ENCODE measurements at places on chromosomes 6 and 20.

- DNase-seq, result no peak
These were observed 82.9 kb downstream of the OGFRL1 start for GRCh38 chr6:71371559-71371958.

- DNase-seq, result no peak
These were observed 7.0 kb upstream of the CSNK2A1 start for GRCh38 chr20:550611-551010.

DNA sequence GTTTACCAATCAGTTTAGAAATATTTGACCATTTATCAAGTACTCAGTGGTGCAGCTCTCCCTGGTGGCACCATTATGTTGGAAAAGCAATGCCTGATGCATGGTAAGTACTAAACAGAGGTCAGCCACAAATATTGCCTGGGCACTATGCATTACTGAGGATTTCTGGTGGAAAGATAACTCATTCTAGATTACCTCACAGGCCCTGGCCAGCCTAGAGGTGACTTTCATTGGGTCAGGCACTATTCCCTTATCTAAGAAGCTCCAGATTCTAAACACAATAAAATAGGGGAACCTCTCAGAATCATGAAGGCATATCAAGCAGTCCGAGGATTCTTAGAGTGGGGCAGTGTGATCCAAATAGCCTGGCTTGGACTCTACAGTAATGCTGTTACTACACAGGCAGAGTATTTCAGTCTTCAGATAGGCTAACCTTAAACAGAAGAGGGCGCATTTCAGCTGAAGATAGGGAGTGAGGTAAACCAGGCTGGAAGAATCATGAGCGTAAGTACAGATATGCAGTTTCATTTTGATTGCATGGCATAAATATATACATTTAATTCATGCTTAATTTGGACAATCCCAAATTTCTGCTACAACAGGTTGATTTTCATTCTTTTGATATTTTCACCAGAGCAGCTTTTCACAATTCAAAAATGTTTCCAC lies 12.1 kb downstream of the LGSN start:
- DNase-seq, result no peak

- DNase-seq, result no peak
These were observed 10.3 kb upstream of the DST start for GRCh38 chr6:56652994-56653393.

GRCh38 chr6:150625927-150626326 lies 26.2 kb downstream of the PLEKHG1 start:
- no peak for DNase-seq

- DNase-seq, result peak; percentile 44
These were observed 39.5 kb downstream of the ELOVL5 start for GRCh38 chr6:53309059-53309900.

- DNase-seq, result no peak
These were observed 176.7 kb upstream of the HSF2 start for GRCh38 chr6:122222761-122223160.

DNA sequence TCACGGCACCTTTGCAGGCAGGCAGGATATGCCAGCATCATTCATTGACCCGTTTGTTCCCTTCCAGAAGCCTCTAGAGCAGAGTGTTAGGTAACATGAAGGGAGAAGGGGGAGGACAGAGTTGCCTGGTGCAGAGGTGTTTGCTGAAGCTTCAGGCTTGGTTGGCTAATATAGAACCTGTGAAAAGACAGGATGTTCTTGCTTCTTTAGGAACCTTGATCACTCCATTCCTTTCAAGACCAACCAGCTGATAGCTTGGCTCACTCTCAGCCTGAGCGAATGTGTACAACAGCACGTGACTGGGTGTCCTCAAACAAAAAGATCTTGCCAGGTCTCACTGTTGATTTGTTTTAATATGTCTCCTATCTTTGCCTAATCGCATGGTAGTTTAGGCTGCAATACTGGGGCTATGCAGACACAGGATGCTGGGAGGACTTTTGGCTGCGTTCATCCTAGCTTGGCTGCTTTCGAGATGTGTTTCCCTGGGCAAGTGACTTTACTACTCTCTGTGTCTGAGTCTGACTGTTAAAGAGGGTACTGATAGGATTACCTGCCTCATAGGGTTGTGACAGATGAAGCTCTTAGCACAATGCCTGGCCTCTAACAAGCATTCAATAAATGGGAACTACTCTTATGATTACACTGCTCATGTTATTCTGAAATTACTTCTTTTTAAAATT lies 16.0 kb downstream of the SHLD1 start:
- no peak for DNase-seq

GRCh38 chr6:134111062-134111677 lies 58.7 kb upstream of the SLC2A12 start:
- DNase-seq, result no peak

- DNase-seq, result no peak
These were observed at the start of gene ARMC12 for GRCh38 chr6:35736982-35737412. ARMC12 (plus strand) TSS chr6:35737032; CDS start chr6:35737109, 77 bp downstream.

DNA sequence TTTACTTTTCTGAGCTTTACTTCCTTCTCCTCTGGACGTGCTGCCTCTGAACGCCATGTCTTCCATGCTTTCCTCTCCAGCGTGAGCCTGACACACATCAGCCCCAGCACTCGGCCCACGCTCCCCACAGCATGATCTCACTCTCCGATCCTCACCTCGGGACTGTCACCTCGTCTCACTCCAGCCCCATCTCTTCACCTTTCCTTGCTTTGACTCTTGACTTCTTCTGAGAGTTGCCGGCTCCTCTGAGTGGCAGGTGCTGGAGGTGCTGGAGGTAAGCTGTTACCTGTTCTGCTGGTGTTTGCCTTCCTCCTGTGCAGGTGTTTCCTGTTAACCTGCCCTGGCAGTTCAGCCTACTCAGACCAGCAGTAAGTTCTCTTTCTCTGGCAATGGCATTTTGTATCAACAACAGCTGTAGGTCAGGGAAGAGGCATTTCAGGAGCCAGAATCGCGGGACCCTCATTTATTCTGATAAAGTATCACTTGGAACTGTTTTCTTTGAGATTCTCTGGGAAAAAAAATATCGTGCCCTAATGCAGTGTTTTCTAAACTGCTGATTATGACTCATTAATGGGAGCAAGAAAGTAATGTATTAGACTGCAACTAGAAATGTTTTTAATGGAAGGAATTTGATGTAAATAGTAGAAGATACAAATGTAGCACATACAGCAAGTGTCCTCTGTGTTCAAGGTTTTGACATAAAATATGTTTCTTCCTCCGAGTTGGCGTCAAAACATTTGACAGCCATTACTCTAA lies 106.5 kb downstream of the ARID1B start:
- DNase-seq, result no peak

DNA sequence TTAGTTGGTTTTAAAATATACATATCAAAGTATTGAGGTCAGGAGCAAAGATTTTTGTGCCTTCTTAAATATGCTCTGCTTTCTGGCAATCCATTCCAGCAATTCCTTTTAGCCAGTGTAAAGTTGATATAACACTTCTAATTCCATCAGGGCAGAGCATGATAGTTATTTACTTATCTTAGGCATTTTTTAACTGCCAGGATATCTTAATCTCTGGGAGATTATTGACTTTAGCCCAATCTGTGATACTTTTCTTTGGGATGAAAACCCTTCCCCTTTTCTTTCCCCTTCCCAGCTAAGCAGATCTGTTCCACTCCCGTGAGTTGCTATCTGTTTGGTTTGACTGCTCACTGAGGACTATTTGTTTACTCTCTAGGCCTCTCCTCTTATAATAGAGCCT lies 168.7 kb upstream of the RSPO3 start:
- DNase-seq, result no peak

DNA sequence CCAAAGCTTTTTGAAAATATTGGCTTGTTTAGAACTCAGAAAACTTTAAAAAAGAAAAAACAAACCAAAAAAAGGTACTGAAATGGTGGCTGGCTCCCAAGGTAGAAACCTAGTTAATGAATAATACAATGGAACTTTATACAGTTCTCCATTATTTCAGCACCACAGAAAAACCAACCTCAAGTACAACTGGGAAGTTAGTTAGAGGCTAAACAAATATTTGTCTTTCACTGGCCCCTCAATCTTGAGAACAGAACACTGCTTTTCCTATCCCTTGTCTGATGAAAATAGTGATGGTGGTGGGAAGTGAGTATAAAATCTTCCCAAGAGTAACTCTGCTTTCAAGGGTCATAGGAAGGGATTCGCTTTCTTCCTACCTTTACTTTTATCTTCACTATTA lies 126.5 kb downstream of the REV3L start:
- no peak for DNase-seq

GRCh38 chr6:125942672-125943527 lies 13.7 kb upstream of the HINT3 start:
- DNase-seq, result no peak

DNA sequence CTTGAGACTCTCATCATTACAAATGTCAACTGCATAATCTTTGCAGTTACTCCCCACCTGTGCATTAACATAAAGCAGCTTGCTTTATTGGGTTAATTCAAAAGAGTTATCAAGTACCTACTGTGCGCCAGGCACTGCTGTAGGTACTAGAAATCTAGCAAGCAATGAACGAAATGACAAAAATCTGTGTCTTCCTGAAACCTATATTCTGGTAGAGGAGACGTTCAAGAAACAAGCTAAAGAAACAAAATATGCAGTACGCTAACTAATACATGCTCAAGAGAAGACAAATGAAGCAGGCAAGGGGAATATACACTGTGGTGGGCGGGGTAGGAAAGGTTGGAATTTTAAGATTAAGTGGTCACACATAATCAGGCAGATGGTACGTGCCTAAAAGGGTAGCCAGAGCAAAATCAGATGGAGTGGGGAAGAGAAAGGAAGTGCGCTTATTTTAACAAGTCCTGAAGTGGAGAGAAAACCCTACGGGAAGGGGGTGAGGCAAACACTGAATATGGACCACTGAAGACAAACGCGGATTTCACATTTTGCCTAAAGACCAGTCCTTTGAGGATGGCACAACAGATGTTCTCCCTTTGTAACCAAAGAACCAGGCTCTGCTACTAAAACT lies 1.2 kb downstream of the ELOVL2 start:
- DNase-seq, result no peak

GRCh38 chr6:10580570-10580969 lies 59.4 kb downstream of the GCNT2 start:
- DNase-seq, result no peak

DNA sequence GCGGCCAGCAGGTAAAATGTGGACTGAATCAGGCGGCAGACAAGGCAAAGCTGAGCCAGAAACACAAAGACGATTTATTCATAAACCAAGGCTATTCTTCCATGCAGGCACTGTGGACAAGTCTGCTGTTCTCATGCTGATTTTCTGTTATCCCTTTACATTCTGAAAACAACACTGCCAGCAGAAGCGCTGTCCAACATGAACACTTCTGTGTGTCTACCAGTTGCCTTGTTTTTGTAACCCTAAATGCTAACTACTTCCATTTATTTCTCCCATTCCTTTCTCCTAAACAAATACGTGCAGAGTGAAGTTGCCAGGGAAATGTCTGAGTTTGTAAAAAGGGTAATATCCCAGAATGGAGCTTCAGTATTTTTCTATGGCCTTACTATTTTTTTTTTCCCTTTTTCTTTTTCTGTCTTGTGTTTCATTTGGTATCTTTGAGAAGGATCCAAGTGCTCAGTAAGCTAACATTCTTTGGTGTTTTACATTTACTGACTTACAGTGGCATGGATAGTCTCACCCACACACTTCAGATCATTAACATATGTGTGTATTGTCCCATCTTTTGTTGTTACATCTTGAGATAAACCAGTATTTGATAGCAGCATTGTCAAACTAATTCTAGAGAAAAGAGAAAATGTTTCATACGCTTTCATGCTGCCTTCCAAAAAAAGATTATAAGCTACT lies 1308.9 kb upstream of the MAP3K7 start:
- DNase-seq, result peak; percentile 45

DNA sequence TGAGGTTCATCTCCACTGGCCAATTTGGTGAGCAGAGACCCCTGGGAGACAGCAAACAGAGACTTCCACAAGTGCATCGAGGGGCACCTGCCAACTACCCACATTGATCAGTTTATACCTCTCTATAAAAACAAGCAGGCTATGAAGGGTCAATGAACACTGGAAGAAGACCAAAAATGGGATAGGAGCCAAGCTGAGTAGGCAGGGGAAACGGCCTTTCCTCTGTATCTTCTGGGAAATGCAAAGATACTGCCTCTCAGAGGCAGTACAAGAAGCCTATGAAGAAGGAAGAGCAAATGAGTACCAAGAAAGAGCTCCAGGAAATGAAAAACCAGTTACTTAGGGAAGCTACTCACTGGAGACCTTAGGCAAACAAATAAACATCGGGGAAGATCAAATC lies 247.7 kb downstream of the GMDS start:
- DNase-seq, result no peak

- DNase-seq, result no peak
These were observed 535 bp upstream of the CCDC170 start for GRCh38 chr6:151493161-151493803.

DNA sequence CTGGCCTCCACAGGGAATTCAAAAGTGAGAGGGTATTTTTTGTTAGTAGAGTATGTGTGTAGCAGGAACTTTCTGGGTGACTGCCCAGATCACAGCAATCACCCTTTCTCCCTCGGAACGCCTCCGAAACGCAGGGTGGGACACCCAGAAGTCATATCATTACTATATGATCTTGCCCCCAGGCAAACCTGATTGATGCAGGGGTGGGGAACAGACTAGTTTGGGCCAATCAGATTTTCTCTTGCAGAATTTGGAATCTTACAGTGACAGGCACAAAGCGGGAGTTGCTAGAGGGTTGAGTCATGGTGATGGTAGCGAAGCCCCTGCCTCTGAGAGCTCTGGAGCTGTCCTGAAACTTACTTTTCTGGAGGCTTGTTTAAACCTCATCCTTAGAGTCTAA lies 16.5 kb upstream of the RPN2 start:
- no peak for DNase-seq

DNA sequence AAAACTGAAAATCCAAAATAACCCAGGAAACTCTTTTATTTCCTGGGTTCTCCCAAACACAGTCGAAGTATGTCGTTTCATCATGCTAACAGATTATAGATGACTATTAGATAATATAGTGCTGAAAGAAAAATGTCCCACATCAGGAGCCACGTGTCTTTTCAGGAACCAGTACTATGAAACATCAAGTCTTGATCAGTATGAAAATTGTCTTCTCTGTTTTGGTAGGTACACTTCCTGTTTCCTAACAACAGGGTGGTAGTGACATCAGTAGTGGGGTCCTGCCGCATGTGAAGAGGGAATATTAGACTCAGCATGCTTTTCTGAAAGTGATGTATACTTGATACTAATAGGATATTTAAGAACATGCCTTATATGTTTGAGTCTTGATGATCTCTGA lies 136.7 kb downstream of the HIVEP1 start:
- DNase-seq, result no peak

DNA sequence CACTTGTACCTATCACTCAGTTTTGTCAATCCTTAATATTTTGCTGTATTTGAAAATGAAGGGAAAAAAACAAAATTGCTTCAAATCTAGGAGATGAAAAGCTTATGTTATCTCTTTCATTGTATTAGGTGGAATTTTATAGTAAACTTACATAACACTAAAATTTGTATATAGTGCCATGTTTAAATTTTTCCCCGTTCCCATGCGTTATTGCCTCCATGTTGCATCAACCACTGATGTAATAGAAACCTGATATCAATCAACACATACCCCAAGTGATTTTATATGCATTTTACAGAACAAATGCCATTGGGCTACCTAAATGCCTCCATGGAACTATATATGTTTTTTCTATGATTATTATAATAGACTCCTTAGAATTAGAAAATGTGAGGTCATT lies 14.8 kb upstream of the TREM2 start:
- no peak for DNase-seq

Data from femur (tissue), 1 donor.